ENCODE measurements at places on chromosomes 3 and 15.

DNA sequence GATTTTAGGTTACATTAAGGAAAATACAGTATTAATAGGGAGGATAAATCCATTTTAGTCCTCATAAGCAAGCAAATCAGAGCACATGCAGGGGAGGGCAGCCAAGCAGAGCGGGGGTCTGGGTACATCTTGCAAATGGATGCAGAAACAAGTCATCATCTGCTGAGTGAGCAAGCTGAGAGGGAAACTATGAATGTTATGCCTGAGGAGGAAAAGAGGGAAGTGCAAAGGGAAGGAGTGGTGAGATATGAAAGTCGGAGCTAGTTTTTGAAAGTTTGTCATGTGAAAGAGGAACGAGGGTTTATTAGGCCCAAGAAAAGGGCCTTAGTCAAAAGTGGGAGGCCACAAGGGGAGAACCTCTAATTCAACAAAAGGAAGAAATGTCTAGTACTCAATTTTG, 15.4 kb downstream of the PTX3 start:
- DNase-seq: peak; percentile 41

GRCh38 chr3:150349314-150350097, 58.6 kb upstream of the TSC22D2 start:
- DNase-seq: peak; percentile 72

DNA sequence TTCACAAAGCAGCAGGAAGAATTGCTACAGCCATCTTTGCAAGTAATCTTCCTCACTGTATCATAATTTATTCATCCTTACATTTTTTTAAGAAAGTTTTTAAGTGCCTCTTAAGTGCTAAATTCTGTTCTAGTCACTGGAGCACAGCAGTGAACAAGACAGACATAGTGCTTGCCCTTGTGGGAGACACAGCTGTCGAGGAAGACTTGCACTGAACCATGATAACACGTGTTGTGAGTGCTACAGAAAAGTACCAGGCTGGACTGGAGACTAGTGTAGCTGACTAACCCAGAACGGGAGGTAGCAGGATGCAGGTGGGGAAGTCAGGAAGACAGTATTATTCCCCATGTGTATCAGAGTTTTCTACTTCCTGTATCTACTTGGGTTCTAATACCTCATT, 300.6 kb downstream of the TBL1XR1 start:
- DNase-seq: peak; percentile 17

- no peak for DNase-seq
These were observed 552.5 kb upstream of the ROBO2 start for GRCh38 chr3:76487446-76487845.

GRCh38 chr15:62545467-62546227, 380.6 kb upstream of the C2CD4B start:
- DNase-seq: peak; percentile 94

DNA sequence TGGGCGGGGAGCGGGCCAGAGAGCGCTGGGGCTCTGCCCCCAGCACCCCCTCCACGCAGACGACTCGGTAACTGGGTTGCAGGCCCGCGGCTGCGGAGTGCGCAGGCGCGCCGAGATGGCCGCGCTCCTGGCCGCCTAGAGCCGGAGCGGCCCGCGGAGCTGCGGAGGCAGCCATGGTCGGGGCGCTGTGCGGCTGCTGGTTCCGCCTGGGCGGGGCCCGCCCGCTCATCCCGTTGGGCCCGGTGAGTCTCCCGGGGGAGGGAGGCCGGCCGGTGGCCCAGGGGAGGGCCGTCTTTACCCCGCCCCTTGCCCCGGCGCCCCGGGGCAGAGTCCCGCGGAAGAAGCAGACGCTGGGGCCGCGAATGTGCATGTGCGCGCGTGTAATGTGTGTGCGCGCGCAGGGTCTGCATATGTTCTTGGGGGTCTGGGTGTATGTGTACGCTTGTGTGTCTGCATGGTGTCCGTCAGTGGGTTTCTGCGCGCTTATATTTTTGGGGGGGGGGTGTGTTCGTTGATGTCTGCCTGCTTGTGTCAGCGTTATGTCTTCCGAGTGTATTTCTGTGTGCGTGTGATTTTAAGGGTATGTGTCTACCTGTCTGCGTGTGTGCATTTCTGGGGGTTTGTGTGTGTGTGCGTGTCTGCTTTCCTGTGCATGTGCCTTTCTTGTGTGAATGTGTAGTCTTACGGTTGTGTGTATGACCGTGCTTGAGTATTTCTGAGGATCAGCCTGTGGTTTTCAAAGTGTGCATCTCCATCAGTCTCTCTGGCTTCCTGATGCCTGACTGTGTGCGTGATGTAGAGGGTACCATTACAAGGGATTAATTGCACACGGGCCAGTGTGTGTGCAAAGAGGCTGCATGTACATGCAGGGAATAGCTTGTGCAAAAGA, at the start of gene ABHD14A:
Gene ABHD14A (plus strand): TSS at position 102 of the 889 bp plus-strand sequence. CDS start 72 bp downstream, at position 174.
- DNase-seq: peak; percentile 91

DNA sequence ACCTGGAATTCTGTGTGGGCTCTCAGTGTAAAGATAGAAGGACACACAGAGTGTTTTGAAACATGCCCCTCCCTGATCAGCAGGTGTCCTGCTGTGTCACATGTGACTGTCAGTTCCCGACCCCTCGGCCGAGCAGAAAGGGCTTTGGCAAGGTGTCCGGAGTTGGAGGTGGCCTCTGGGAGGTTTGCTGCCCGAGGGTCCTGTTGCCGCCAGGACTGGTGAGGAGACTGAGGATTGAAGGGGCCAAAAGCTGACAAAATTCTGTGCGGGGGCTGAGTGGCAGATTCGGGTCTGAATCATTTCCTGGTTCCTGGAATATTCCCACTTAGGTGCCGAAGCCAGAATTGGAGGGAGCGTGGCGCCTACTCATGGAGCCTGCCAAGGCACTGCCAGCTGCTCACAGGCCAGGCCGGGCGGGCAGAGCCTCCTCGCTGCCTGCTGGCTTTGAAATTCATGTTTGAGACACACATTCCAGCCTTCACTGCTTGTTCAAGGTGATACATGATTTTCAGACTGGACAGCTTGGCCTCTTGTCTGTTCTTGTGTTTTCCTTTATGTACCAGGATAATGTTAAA, 83.8 kb downstream of the APBA2 start:
- DNase-seq: no peak

- DNase-seq: peak; percentile 2
These were observed 107.8 kb upstream of the CNTN3 start for GRCh38 chr3:74722211-74722610.

DNA sequence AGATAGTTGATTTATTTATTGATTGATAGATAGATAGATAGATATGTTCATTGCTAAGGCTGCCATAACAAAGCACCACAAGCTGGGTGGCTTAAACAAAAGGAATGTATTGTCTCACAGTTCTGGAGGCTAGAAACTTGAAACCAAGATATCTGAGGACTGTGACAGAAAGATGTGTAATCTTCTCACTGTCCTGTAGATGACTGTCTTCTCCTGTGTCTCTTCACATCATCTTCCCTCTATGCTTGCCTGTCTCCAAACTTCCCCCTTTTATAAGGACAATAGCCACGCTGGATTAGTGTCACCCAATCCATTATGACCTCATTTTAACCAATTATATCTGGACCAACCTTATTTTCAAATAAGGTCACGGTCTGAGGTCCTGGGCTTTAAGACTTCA, 40.9 kb downstream of the GNB4 start:
- DNase-seq: no peak

GRCh38 chr15:57704441-57704840, 2.1 kb upstream of the POLR2M start:
- DNase-seq: no peak

- no peak for DNase-seq
These were observed 51.9 kb upstream of the PFN2 start for GRCh38 chr3:150022381-150023238.

- DNase-seq: peak; percentile 39
These were observed 311.4 kb downstream of the TBC1D5 start for GRCh38 chr3:17431004-17431403.

GRCh38 chr15:65824031-65824743, 32.1 kb upstream of the DENND4A start:
- peak; percentile 74 for DNase-seq

- DNase-seq: peak; percentile 60
These were observed 29.1 kb downstream of the PRR20G start for GRCh38 chr3:127258733-127259132.

DNA sequence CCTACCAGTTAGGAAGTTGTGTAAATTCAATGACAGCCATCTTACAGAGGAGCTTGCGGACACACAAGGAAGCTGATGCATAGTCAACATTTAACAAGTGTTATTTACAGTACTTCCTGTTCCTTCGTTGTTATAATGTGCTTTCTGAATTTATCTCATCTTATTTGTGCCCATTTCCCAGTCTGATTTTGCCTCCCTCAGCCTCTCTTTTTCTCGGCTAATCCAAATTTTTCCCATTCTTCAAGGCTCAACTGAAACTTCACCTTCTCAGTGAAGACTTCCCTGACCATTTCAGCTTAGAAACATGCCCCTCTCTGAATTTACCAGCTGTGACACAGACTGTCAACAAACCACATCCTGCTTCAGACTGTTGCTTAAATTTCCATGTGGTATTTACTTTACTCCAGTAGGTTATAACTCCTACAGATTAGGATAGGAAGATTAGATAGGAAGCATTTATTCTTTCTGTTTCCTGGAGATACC, 55.7 kb upstream of the CP start:
- peak; percentile 45 for DNase-seq

DNA sequence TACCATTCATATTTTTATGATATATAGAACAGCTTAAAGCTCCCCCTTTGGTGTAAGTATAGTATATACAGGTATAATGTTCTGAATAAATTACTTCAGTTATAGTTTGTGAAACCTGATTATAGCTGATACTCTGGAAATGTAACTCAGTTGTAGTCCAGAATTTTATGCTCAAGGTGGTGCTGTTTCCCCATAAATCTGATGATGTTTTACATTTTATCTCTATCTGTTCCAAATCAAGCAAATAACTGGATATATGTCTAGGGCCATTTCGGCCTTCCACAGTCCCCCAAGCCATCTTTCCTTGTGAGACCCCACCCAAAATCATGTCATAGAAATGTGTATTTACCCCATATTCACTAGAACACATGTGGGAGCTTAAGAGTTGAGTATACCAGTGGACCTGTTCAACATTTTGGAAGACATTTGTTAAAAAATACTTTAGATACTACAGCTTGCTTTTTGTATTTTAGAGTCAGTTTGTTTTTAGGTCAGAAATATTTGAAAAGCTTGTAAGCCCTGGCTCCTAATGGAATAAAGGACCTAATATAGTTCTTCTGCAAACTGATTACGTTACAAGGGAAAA, 107.1 kb downstream of the ATG7 start:
- peak; percentile 79 for DNase-seq

GRCh38 chr3:16836505-16837237, 48.1 kb upstream of the PLCL2 start:
- DNase-seq: no peak

GRCh38 chr3:138718849-138719248, 110.3 kb downstream of the FAIM start:
- DNase-seq: no peak

- peak; percentile 24 for DNase-seq
These were observed 24.3 kb downstream of the DPH3 start for GRCh38 chr3:16240229-16241023.

DNA sequence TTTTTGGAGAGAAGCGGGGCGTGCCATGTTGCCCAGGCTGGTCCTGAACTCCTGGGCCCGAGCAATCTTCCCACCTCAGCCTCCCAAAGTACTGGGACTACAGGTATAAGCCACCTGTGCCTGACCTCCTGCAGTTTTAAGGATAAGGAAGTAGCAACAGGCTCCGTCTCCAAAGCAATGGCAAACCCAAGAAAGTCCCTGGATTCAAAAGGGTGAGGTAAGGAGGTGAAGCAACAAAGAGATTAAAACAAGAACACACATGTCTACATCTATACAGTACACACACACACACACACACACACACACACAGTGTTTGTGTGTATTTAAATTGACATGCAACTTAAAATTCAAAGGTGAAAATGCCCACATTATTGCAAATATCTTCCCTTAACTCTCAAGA, 58.9 kb downstream of the ABCC5 start:
- no peak for DNase-seq

- DNase-seq: peak; percentile 18
These were observed 119.5 kb downstream of the CCNL1 start for GRCh38 chr3:157040456-157040855.

DNA sequence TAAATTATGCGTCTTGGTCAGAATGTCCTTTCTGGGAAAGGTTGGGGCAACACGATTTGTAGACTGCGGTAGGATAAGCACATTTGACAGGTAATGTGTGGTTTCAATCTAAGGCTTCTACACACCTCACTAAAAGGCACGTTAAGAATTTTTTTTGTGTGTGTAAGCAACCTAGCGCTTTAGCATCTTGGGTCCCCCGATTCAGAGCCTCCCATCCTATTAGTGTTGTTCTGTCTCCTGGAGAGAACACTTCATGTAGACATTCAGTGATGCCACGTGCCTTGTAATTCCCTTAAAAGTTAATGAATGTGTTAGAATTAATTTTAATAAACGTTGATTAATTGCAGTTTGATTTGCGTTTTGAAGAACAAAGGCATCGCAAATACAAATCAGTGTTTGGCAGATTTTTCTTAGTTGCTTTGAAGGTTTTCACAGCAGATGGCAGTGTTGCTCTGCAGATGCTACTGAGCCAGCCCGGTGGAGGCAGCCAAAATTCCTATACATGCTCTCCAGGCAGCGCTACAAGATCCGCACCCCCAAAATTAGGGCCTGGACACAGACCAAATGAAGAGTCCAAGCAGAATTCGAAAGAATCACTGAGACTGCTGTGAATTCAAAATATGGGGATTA, 63.5 kb downstream of the OTOL1 start:
- peak; percentile 83 for DNase-seq

- peak; percentile 86 for DNase-seq
These were observed at the start of gene TMEM62 for GRCh38 chr15:43133430-43134156. Gene TMEM62, plus strand, starts transcription at chr15:43133586. Its CDS starts 217 bp downstream, at chr15:43133803.

- no peak for DNase-seq
These were observed 116.7 kb upstream of the TPM1 start for GRCh38 chr15:62925875-62926274.

GRCh38 chr15:59457103-59457502, 19.1 kb downstream of the FAM81A start:
- no peak for DNase-seq

GRCh38 chr3:153960458-153961074, 160.6 kb upstream of the ARHGEF26 start:
- peak; percentile 60 for DNase-seq

- DNase-seq: no peak
These were observed 325.0 kb downstream of the SATB1 start for GRCh38 chr3:18100121-18100520.

GRCh38 chr3:9878700-9879099, 1.4 kb downstream of the CIDEC start:
- no peak for DNase-seq

GRCh38 chr15:38564557-38565286, at the start of gene RASGRP1:
Gene RASGRP1, minus strand, starts transcription at chr15:38564814. Its CDS starts 186 bp downstream, at chr15:38564628.
- DNase-seq: peak; percentile 79

- peak; percentile 86 for DNase-seq
These were observed 542 bp downstream of the PLOD2 start for GRCh38 chr3:146160321-146160963.

GRCh38 chr15:97966924-97967620, 6.6 kb downstream of the ARRDC4 start:
- DNase-seq: peak; percentile 61

Data from muscle of leg (tissue), 16 donors.